ENCODE measurements at places on chromosomes 7 and 10.

DNA sequence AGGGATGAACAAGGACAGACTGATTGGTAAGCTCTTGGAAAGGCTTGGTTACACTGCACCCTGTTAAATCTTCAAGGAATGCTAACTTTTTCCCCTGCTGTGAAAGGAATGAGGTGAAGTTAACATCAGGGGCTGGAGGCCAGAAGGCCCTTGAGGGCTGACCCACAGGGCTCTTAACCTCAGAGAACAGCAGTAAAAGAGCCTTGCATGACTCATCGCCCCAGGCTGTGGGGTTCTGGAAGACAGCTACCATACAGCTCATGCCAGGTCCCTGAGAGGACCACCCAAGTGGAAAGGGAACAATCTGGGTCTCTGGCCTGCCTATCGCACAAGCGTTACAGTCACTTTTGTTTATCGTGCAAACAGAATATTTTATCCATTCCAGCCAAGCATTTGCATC is 54.4 kb downstream of the CYP2C9 start:
- DNase-seq: no peak

DNA sequence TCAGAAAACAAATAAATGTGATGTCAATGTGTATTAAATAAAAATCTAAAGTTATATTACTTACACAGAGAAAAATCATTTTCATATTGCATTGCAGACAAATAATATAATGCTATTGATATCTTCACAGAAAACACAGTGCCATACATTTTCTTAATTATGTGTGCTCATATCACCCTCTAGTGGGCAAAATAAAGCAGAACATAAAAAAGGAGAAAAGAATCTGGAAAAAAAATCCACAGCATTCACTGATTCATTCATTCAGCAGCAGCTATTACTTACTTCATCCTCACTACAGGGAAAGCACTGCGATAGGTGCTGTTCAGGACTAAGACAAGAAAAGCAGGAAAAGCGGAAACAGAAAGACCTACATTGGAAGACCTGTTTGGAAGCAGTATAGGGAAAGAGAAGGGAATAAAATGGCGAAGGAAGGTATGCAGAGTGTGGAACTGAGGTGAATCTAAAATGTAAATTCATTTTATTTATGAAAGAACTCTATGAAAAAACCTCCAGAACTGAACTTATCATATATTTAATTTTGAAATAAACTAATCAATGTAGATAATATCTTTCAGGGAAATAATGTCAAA is 73.2 kb downstream of the POT1 start:
- no peak for DNase-seq

DNA sequence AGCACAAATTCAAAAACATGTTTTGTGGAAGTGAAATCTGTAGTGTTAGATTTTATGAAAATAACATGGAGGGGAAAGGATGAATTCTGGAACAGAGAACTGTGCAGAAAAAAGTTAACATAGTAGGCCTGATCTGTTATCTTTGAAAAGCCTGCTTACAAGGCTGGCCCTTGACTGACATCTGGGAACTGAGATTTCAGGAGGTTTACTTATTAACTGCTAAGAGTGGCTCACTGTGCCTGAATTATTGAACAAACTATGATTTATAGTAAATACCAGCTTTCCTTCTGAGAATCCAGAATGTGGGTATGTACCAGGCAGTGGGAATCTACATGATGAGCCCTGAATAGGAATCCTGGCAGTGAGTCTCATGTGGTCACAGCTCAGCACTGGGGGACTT is 30.5 kb downstream of the NSUN6 start:
- no peak for DNase-seq

- no peak for DNase-seq
Observed at GRCh38 chr10:120598386-120598785, 141.4 kb downstream of the PLPP4 start.

GRCh38 chr7:69684369-69685292 is 86.4 kb downstream of the AUTS2 start:
- DNase-seq: no peak

- no peak for DNase-seq
Observed at GRCh38 chr10:86678999-86679792, 10.9 kb downstream of the LDB3 start.

DNA sequence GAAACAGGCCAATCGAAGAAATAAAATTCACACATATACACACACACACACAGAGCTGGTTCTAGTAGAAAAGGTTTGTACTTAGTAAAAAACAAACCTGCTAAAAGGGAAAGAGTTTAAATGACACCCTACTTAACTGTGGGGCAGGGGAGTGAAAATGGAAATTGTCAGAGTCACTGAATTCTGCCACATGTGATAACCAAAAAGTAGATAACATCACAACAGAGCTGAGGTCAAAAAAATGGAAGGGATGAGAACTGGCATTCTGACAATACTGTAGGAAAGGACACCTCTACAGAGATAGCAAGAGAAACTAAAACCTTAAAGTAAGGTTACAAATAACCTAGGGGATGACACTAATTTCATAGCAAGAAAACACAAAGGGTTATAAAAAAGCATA is 74.6 kb downstream of the CACUL1 start:
- no peak for DNase-seq

DNA sequence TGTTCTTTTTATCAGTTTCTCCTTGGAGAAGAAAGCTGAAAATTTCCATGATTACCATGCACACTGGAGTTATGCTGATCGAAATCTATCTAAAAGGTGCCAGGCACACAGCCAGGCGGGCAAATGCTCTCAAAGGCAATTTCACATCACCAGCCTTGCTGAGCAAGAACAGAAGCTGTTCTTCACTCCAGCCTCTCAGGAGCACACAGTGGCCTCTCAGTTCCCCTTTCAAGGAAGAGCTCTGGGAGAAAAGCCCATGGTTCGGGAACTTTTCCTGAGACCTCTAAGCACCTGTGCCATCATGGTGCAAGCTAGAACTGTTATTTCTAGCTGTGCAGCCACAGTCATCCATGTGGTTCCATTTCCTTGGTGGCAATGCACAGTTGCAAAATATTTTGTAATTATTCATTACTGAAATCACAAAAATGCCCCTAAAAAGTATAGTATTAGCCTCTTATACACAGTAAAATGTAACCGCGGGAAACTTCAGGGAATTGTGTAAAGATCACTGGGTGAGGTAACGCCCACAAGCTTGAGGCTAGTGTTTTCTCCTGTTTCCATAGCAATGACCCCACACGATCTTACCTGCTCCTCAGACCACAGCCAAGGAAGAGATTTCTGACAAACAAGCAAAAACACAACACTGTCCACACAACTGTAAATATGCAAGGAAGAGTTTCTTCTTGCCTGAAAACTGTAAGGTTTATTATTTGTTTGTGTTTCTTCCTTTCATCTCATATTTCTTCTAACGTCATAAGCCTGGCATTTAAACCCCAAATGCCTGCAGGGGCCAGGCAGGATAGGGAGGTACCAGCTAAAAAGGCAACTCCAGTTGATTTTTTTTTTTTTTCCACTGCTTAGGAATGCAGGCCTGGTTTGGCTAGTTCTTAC is 121.2 kb downstream of the FAM107B start:
- no peak for DNase-seq

DNA sequence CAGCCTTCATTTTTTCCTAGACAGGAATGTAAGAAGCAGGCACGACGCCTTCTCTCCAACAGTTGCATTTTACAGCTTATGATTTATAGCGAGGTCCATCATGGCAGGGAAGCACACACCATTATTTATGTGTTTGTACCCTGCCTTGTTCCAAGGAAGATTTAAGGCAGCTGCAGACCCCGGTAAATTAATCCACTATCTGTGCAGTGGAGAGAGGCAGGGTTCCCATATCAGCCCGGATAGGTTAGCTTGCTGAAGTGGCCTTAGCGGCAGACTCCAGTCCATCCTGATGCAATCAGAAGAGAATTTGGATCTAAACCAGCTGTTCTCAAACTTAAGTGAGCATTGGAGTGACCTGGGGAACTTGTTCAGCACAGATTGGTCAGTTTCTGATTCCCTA is 359.4 kb downstream of the GALNT17 start:
- DNase-seq: no peak
